ENCODE measurements at places on chromosomes 2 and 18.

DNA sequence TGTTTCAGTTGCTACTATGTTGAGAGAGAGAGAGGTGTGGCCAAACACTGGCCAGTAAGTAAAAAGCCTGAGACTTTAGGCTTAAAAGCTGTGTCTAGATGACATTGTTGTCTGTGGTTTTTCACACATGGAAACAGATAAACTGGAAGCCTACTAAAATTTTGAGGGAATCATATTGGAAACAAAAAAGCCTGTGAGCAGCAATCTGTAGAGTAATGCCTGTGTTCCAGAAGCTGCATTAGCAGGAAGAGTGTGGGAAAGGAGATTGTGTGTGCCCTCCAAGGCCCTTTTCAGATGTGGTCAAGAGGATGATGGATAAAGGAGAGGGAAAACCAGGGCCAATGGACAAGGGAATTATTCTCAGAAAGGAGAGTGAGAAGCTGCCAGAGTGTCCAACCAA, 236.3 kb upstream of the SPRED2 start:
- no peak for DNase-seq

GRCh38 chr2:29011418-29012060, 30.4 kb downstream of the TOGARAM2 start:
- DNase-seq = no peak

DNA sequence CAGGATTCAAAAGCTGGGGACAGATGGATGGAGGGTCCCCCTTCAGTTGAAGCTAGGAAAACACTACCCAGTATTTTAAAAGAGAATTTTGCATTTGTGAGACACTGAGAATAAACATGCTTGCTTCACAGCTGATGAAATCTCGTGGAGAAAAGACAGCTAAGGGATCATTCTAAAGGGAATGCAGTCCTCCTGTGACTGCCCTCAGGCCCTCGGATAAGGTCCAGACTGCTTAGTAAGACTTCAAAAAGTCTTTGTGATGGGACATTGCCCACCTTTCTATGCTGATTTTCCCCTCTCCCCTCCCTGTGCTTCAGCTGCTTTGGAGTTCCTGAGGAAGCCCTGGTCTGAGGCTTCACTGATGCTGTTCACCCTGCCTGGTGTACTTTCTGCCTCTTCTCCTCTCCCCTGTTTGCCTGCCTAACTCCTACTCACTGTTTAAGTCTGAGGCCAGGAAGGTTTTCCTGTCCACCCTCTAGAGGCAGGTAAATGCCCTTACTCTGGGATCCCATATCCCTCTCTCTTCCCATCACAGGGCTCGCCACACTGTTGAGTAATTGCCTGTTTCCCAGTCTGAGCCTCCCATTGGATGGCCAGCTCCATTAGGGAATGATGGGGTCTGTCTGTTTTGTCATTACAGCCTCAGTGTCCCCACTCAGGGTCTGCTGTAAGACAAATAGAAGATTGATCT, 26.6 kb downstream of the POLE4 start:
- DNase-seq = no peak

DNA sequence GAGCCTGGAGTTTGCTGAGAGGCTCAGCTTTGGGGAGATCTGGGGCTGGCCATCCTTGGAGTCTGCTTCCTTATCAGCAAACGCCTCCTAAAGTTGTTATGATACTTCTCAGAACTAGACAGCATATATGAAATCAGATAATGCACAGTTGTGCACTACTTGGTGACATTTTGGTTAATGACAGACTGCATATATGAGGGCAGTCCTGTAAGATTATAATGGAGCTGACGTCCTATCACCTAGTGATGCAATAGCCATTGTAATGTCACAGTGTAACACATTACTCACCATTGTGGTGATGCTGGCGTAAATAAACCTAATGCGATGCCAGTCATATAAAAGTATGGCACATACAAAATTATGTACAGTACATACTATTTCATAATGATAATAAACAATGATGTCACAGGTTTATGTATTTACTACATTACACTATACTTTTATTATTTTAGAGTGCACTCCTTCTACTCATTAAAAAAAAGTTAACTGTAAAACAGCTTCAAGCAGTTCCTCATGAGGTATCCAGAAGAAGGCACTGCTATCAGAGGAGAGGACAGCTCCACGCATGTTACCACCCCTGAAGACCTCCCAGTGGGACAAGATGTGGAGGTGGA, 298.1 kb upstream of the REV1 start:
- DNase-seq = no peak

DNA sequence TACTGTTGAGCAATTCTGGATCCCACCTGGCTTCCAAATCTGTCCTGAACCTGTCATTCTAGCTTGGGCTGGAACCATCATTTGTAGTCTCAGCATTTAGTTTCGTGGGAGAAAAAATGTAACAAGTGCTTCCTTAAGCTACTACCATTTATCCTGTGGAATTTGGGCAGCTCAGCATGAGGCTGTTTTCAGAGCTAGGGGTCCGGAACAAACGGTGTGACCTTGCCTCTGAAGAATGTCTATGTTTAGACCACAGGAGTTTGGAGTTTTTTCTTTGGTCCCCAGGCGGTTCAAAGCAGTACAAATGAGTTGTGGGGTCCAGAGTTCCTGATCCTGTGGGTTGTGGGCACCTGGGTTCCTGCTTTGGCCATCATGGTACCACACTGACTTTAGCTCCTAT, 59.1 kb upstream of the TMEM178A start:
- DNase-seq = no peak

GRCh38 chr2:227871375-227871791, at the start of gene DAW1:
Gene DAW1, plus strand, starts transcription at chr2:227871631. Its CDS starts 59 bp downstream, at chr2:227871690.
- peak; percentile 43 for DNase-seq

GRCh38 chr2:237492137-237492890, 5.3 kb downstream of the MLPH start:
- DNase-seq = no peak

DNA sequence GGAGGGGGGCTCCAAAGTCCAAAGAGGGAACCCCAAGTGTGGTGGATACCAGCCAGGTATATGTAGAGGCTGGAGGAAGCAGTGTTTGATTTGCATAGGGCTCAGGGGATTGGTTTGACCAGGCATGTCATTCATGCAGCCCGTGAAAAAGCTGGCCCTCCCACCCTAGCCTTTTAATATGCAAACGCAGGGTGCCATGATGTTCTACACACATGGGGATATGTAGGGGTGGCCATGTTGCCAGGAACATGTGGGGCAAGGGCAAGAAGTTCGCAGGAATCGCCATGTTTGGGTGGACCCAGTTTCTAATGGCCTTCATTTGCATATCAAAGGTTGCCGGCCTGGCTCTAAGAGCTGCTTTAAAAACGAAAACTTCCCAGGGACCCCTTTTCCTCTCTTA, 33.6 kb downstream of the B3GNT7 start:
- no peak for DNase-seq

GRCh38 chr2:143482771-143483170, 353.6 kb downstream of the ARHGAP15 start:
- no peak for DNase-seq

GRCh38 chr2:7999683-8000476, 682.0 kb upstream of the ID2 start:
- no peak for DNase-seq

- no peak for DNase-seq
These were observed 159.5 kb upstream of the GYPC start for GRCh38 chr2:126496493-126496892.

GRCh38 chr18:67417864-67418523, 98.5 kb downstream of the DSEL start:
- DNase-seq = no peak

GRCh38 chr2:3563521-3563976, 5.4 kb upstream of the RNASEH1 start:
- no peak for DNase-seq

- DNase-seq = no peak
These were observed 114.3 kb downstream of the MGAT5 start for GRCh38 chr2:134368009-134368817.

GRCh38 chr18:9732031-9732430, 23.9 kb downstream of the RAB31 start:
- no peak for DNase-seq

DNA sequence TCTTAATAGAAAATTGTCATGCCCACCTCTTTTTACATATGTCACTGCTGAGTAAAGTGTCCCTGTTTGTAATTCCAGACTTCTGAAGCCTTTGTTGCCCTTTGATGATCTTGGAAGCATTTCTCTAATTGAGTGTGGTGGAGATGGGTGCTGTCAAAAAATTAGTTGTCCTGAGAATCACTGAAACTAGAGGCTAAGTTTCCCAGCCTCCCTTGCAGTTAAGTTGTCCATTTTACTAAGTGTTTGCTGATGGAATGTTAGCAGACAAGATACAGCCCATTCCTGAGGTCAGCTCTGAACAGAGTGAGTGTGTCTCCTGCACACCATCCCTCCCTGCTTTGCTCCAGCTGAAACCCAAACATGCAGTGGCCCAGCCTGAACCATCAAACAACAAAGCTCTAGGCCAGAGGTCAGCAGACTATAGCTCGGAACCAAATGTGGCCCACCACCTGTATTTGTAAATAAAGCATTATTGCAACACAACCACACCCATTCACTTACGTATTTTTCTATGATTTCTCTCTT, 28.1 kb upstream of the TMEM177 start:
- no peak for DNase-seq

DNA sequence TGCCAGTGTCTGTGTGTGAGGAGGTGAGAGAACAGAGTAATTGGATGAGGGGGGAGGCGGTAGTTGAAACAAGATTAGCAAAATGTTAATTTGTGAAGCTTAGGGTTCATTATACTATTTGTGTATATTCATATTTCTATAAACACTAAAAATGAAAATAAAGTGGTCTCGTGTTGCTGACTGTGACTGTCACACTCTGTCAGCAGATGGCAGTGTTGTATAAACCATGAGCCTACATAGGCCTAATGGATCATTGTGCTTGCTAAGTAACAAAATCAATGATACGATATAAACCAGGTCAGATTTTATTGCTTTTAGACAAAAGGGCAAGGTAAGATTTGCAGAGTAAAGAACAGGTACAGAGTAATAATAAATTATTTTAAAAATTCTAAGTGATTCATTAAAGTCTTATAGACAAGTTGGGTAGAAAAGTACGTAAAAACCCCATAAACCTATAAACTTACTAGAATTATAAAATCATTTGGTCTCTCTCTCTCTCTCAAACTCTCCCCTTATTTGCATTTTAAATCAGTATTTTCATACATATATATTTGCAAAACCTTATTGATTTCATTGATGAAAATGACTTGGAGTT, 182.7 kb downstream of the RPIA start:
- DNase-seq = no peak

Measured in nucleus accumbens (tissue), 56 donors.